ENCODE measurements at places on chromosomes 7 and 10. TPM values are rescaled to one million over a fixed set of nuclear protein-coding genes. Genes with fewer than 3 reads are reported as not detected.

Gene SLC26A3
- not detected for total RNA-seq

Gene NEUROD6
- 10.9 TPM for total RNA-seq

Gene CAV1
- total RNA-seq = 14.2 TPM

Gene ZNF479
- total RNA-seq = not detected

Gene NFKB2
- 5.7 TPM for total RNA-seq

Gene DAGLB
- total RNA-seq = 33.4 TPM

Gene CHRM2
- total RNA-seq = 10.4 TPM

Gene HMX2
- not detected for total RNA-seq

Gene NODAL
- not detected for total RNA-seq

Gene TDRD1
- 0.40 TPM for total RNA-seq

Gene SLC26A5
- 0.41 TPM for total RNA-seq
